Amniotic stem cell (primary cell): ENCODE measurements at places on chromosomes 13 and 19.

DNA sequence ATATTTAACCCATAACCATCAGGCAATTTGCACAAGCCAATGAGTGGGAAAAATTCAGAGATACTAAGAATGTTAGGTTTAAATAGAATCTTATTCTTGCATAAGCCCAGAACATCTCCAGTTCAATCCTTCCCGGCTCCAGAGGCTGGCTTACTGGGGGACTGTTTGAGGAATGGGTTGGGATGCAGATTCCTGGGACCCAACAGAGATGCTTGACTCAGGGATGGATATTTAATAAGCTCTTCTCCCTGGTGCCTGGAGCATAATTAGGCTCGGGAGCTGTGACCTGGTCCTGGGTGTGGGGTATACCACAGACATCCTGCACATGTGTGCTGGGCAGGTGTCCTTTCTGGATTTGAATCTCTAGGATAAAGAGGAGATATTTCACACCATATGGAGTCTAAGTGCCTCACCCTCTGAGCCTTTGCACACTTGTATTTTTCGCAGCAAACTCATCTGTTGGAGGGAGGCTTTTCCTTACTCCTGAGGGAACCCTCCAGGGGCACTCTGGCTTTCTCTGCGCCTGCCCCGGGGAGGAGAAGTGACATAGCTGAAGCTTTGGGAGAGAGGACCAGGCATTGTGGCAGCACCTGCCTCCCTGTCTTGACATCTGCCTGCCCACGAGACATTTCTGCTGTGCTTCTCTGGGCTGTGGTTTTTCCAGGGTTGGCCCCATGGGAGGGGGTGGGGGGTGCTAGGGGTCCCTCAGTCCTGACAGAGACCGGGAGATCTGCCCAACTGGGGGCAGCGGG lies 36.1 kb upstream of the ANKRD10 start:
- no peak for DNase-seq

DNA sequence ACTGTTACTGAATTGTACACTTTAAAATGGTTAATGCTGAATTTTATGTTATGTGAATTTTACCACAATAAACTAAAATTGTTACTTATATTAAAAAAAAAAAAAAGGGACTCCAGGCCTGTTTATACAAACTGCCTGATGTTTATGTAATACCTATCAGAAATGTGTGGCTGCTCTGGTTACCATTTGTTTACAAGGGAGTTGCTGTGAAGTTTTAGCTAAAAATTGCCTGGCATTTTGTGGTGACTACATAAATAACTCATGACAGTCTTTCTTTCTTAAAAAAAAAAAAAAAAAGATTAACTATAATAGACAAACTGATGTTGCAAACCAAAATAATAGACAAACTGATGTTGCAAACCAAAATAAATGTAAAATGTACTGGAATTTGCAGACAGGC lies 71.8 kb downstream of the CDADC1 start:
- DNase-seq, result peak; percentile 5

DNA sequence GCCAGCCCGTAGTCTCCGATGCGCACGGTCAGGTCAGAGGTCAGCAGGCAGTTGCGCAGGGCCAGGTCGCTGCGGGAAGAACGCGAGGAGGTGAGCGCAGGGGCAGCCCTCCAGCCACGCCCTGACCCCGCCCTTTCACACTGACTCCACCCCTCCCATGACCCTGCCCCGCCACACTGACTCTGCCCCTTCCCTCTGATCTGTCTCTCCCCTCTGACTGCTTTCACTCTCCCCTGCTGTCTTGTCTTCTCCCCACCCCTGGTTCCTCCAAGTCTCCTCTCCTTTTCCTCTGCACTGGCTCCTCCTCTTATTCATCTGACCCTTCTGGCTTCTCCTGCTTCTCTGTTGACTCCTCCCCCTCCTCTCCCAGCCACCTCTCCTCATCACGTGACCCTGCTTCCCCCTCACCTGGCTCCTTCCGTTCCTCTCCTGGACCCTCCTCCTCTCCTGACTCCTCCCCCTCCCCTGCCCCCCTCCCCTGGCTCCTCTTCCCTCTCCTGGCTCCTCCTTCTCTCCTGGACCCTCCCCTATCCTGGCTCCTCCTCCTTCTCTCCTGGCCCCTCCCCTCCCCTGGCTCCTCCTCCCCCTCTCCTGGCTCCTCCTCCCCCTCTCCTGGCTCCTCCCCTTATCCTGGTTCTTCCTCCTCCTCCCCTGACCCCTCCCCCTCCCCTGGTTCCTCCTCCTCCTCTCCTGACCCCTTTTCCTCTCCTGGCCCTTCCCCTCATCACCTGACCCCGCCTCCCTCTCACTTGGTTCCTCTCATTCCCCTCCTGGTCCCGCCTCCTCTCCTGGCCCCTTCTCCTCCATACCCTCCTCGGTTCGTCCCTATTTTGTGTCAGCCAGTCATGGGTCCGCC lies 9.9 kb downstream of the LMTK3 start:
- DNase-seq, result no peak

DNA sequence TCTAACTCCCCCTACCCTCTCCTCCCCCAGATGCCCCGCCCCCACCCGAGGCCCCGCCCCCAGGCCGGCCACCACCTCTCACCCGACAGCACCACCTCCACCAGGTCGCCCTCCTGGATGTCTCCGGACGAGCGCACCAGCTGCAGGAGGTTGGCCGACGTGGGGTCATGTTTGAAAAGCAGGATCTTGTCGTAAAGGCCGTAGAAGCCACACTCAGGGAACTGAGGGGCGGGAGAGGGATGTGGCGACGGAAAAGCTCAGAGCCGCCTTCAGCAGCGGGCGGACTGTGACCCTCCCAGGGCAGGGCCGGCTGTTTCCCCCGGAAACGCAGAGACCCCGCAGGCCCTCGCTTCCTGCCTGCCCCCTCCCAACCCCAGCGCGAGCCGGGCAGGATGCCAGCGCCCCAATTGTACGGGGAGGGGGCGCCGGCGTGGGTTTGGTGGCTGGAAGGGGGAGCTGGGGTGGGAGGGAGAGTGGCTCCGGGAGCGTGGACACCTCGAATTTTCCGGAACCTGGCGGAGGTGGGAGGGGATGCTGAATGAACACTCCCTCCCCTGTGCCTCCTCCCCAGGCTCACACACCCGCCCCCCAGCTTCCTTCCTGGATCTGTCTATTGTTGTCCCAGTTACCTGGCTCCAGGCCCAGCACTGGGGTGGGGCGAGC lies 3.0 kb downstream of the PRKD2 start:
- peak; percentile 45 for DNase-seq

GRCh38 chr13:79782541-79783205 lies 301.7 kb downstream of the NDFIP2 start:
- no peak for DNase-seq

DNA sequence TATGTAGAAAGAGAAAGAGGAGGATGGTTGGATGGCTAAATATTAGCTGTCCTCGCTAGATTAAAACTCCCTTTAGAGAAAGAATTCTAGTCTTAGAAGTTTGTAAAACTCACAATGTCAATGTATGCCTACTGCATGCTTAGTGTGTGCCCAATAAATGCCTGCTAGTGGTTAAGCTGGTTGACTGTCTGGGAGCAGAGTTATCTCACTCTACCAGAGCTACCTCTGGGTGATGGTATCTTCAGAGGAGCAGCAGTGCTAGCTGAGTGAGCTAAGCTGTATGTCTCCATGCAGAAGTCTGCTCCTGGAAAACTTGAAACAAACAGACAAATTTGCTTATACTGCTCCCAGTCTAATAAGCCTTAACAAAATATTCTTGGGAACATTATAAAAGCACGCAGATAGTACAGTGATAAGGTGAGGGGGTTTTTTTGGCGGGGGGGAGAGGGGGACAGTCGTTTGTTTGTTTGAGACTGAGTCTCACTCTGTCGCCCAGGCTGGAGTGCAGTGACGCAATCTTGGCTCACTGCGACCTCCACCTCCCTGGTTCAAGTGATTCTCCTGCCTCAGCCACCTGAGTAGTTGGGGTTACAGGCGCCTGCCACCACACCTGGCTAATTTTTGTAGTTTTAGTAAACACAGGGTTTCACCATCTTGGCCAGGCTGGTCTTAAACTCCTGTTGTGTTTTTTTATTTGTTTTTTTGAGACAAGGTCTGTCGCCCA lies 202.8 kb upstream of the TSC22D1 start:
- DNase-seq, result no peak

DNA sequence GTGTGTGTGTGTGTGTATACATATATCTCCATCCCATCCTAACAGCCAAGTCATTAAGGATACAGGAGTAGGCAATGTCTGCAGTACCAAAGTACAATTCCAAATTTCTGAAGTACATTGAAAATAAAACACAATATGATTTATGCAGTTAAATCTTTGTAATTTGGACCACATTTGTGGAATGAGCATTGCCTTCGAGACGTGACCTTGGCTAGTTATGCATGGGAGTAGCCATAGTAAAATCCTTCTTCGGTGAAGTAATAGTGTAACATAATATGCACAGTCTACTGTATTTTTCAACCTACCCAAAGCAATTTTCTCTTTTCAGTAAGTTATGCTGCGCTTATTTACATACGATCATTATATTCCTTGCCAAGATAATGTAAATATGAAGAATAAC lies 665.7 kb upstream of the GPC6 start:
- no peak for DNase-seq

DNA sequence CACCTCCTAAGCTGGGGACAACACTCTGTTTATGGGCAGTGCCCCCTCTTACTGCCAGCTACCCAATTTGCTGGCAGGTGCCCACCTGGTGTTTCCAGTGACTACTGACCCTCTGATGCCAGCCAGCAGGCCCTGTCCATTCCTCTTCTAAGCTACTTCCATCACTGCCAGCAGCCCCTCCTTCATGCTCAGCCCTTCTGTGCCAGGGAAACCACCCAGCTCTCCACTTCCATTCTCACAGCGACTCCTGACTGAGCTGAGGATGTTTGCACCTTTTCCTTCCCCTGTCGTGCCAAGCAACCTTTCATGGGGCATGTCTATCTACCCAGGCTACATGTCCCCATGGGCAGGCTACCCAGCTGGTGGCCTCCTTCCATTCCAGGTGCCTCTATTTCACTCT lies 24.0 kb upstream of the ZNF492 start:
- no peak for DNase-seq

DNA sequence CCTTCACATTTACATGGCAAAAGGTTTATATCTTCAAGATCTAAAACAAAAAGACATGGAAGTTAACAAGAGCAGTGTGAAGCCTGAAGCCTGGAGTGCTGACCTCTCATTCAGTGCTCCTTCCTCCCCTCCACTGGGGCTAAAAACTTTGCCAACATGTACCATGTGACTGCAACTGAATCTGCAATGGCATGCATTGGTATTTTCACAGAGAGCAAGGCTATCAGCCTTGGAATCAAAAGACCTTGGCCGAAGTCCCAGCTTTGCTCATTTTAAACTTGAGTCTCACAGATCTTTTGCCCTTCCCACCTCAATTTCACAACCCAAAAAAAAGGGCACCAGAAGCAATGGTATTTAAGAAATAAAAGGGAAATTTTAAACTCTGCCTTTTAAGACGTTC lies 325.1 kb downstream of the DCT start:
- no peak for DNase-seq

GRCh38 chr13:110520431-110521295 lies 40.9 kb downstream of the RAB20 start:
- no peak for DNase-seq

- DNase-seq, result no peak
Measured at GRCh38 chr19:33638167-33639034, 16.6 kb downstream of the CHST8 start.

DNA sequence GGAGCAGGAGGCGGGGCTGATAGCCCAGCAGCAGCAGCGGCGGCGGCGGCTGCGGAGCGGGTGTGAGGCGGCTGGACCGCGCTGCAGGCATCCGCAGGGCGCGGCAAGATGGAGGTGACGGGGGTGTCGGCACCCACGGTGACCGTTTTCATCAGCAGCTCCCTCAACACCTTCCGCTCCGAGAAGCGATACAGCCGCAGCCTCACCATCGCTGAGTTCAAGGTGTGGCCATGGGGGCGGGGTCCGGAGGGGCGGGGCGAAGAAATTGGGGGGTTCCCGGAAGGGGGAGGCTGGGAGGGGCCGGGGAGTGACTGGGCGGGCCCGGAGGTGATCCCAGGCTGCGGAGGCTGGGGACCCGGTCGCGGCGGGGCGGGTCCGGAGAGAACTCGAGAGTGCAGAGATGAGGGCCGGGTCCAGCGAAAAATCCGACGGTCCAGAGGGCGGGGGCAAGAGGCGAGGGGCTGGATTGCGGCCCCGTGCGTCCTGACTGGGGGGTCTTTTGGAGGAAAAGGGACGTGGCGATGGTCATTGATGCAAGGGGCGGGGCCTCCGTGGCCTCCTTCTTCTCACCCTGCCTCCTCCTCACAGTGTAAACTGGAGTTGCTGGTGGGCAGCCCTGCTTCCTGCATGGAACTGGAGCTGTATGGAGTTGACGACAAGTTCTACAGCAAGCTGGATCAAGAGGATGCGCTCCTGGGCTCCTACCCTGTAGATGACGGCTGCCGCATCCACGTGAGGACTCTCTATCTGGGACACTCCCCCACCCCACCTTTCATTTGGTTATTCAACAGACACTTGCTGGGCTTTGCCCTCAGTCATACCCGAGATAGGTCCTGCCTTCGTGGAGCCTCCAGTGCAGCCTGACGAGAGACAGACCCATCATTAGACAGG lies at the start of gene TBCB:
TBCB (plus strand) TSS at position 16 of the 891 bp plus-strand sequence; CDS start at position 109, 93 bp downstream.
- no peak for DNase-seq

GRCh38 chr19:2038284-2039088 lies 12.6 kb downstream of the MKNK2 start:
- DNase-seq, result no peak

- no peak for DNase-seq
Measured at GRCh38 chr19:50897612-50898011, 13.6 kb downstream of the KLK4 start.

DNA sequence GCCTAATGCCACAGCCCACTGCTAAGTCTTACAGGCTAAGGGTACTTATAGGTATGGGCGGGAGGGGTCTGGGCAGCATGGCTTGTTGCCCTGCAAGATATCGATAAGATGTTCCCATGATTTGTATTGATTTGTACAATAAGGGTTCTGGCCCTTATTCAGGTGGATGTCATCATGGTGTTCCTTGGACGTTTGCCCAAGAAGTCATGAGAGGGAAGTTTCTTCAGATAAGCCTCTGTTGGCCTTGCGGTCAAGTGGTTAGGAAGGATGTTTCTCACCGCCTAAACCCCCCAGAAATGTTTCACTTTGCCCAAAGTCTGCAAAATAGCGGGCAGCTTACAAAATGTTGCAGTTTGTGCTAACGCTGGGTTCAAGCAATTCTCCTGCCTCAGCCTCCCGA lies 7.3 kb downstream of the PARP4 start:
- DNase-seq, result no peak
